ENCODE measurements at places on chromosomes 5 and 9.
A peak's percentile ranks its signal among the peaks of the same experiment; 100 is the strongest.

- no peak for DNase-seq
These were observed at the start of gene RGS3 for GRCh38 chr9:113463418-113464285. Gene RGS3, plus strand, starts transcription at chr9:113463727. Its CDS starts 76 bp downstream, at chr9:113463803.

DNA sequence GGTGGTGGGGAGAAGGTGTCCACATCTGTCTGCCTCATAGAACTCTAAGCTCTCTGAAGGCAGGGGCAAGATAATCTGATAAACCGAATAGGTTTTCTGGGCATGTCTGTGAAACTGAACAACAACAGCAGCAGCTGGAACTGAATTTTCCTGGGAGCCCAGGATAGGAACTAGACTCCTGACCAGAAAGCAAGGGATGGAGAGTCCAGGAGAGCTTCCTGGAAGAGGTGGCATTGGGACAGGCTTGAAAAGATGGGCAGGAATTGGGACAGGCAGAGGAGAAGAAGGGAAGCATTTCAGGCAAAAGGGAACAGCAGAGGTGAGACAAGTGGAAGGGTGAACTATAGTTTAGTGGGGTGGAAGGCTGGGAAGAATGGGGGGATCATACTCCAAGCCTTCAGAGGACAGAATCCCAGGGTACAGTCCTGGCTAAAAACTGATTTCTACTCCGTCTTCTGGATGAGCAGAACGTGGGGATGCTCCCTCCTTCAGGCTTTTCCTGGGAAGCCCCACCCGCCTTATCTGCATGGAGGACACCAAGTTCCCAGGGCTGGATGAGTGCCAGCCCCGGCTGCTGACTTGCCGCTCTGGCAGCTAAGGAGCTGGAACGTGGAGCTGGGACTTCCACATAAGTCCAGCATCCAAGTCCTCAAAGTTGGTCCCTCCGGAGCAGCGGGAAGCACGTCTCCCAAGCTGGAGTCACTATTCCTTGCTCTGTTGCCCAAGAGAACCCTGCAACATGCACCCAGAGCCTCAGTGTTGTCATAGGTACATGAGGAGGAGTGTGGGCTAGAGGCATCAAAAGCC, 13.9 kb upstream of the KIF12 start:
- DNase-seq = no peak

DNA sequence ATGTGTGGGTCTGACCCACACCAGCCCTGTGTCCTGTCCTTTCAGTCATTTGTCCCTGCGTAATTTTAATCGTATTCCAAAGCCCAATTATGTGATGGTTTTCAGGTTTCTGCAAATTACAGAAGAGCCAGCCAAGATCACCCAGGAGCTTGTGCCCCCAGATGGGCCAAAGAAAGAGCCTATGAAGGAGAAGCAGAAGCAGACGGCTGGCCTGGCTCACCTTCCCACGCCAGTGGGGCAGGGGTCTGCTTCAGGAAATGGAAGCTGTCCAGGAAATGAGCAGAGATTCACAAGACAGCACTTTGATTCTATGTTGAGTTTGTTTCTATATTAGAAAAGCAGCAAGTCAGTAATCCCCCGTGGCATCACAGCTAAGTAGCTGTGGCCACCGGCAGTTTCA, 11.7 kb downstream of the S1PR3 start:
- no peak for DNase-seq

DNA sequence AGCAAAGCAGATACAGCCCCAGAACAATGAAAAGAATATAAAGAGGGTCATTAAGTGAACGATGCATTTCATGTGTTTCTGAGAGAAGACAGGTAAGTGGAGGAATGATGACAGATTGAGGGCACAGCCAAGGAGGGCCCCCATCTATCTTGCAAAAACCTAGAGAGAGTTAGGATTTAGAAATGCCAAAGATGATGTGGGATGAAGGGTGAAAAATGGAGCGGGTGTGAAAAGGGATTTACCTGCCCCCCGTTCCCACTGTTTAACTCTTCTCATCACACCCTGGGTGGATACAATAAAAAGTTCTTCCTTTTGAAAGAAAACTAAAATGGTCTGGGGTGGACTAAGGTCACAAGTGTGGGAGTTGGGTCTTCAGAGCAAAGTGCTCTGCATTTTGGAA, 18.5 kb upstream of the PPP2R2B start:
- DNase-seq = no peak

- DNase-seq = no peak
These were observed 491 bp downstream of the APC start for GRCh38 chr5:112738191-112738560.

GRCh38 chr5:31408814-31409213, 123.1 kb downstream of the DROSHA start:
- no peak for DNase-seq

DNA sequence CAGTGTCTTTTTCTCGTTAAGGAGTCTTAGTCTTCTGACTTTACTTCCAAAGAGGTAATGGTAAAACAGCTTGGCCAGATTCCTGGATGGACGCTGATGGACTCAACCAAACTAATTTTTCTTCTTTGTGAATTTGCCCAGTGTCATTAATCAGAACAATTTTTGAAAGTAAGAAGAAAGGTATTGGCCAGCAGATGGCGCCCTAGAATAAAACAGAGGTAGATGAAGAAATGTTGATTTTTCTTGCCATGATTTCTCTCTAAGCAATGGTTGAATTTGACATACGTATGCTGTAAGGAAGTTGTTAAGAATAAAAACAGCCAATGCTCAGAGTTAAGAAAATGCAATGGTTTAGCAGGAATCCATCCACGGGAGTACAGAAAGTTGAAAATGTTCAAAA, 500.0 kb downstream of the DIRAS2 start:
- DNase-seq = peak; percentile 31

DNA sequence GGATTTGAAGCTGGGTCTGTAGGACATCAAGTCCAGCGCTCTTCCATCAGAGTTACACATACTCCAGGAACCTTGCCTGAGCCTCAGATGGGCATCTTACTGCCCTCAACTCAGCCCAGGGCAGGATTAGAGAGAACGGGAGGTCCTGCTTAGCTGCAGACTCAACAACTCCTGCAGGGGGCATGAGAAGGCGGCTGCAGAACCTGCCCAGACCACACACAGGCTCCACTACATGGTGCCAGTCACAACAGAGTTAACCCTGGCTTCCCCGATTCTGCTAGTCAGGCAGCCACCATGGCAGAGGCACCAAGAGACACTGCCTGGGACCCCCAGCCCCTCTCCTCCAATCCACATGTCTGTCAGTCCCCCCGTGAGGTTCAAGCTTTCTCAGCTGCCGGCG, 23.9 kb upstream of the CPLX2 start:
- no peak for DNase-seq

GRCh38 chr5:73968729-73969128, 342.7 kb downstream of the ARHGEF28 start:
- no peak for DNase-seq

- DNase-seq = no peak
These were observed 317.2 kb downstream of the IRX1 start for GRCh38 chr5:3912790-3913189.

DNA sequence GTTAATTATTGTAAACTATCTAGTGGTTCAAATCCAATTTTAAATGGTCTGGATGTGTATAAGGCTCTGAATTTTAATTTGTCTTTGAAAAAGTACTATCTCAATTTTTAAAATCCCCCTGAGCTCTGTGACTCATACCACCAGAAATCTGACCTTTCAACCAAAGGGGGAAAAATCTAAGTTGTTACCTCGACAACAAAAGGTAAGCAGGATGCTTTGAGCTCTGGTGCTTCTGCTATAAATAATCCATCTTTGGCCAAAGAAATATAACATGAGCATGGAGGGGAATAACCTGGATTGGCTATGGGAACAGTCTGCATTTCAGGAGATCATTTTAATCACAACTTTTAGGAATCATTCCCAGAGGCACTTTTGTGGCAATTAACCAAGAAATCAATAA, 76.3 kb upstream of the PCSK1 start:
- DNase-seq = no peak

- DNase-seq = no peak
These were observed 713 bp downstream of the LCN10 start for GRCh38 chr9:136741883-136742571.

- no peak for DNase-seq
These were observed 15.5 kb downstream of the GOLPH3 start for GRCh38 chr5:32158679-32158975.

GRCh38 chr9:109422641-109423040, 75.5 kb downstream of the PTPN3 start:
- DNase-seq = no peak

DNA sequence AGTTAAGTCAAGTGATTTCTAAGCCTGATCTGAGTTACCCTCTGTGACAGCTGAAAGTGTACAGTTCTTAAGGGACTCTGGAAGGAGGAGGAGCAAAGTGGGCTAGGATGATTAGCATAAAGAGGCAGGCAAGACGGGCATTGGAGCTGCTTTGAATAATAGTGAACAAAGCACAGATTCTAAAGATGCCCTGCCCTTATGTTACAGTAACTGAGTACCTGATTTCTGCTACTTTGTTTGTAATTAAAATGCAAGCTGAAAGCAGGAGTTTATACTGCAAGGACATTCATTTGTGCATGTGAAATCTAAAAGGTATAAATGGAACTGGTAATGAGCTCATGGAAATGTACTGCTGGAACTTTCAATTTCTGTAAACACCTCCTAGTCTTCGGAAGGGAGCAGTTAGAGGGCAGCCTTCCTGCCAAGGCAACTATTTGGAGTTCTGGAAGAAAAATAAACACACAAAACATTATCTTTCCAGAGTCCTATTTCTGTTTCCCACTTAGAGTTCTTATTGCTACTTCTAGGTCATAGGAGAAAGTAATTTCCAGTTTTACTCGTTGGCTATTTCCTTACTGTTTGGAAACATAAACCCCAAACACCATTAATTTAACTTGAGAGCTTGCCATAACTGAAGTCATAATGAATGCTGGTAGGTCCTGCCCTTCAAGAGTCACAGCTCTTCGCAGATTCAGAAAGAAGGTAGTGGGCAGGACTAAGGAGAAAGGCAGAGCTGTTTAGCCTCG, at the start of gene RANBP3L:
Gene RANBP3L, minus strand, starts transcription at position 45 of the 746 bp plus-strand sequence. CDS start 486 bp downstream, outside the sequence.
- no peak for DNase-seq

GRCh38 chr9:89418474-89418845, 79.5 kb downstream of the SEMA4D start:
- no peak for DNase-seq
